ENCODE measurements at places on chromosomes 2 and 18.

- DNase-seq: peak; percentile 20
Measured at GRCh38 chr2:7666596-7667259, 749.5 kb downstream of the RNF144A start.

GRCh38 chr2:56227811-56228210 is 44.0 kb downstream of the CCDC85A start:
- no peak for DNase-seq

GRCh38 chr18:13493079-13493478 is 233.3 kb downstream of the FAM210A start:
- no peak for DNase-seq

GRCh38 chr2:235934774-235935484 is 233.3 kb downstream of the GBX2 start:
- DNase-seq: peak; percentile 27

DNA sequence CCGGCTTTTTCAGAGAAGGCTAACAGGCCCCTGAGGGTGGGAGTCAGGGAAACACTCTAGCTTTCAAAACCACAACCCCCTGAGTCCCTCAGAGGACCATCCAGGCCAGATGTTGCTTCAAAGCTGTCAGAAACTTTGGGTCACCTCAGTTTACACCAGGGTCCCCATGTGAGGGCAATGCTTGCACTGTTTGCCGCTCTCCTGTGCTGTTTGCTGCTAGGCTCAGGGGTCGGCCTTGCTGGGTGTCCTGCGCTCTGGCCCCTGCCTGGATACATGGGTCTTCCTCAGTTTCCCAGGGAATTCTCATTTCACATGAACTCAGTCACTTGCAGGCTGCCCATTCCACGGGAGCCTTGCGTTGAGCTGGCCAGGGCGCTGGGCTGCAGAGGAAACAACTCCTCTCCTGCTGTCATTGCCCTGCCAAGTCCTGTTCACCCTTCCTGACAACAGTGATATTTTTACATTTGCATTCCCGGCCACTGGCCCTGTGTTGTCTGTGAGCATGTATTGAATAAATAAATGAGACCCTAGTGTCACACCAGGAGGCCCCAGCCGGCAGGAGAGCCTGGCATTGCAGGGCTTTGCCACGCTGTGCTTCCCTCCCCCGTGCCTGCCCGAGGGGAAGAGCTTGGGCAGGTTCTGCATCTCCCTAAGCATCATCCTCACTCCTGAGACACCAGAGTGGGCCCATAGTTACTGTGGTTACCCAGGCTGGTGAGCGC is 73.2 kb upstream of the RAB6C start:
- no peak for DNase-seq

DNA sequence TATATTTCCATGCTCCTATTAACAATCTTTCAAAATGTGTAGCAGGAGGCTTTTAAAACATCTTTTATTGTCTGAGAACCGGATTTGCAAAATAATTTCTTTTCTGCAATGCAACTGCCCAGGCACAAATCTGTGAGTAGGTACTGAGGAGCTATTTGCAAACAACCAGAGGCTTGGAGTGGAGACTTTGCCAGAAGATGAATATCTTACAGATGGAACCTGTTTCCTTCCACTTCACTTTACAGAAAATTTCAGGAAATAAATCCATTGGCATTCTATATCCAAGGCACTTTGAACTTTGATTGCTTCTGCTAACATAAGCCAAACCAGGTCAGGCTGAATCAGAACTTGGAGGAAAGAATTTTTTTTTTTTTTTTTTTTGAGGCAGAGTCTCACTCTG is 237.4 kb upstream of the REV1 start:
- no peak for DNase-seq

Measured in eye (tissue), 1 donor.